ENCODE measurements at places on chromosomes 2 and 18.

DNA sequence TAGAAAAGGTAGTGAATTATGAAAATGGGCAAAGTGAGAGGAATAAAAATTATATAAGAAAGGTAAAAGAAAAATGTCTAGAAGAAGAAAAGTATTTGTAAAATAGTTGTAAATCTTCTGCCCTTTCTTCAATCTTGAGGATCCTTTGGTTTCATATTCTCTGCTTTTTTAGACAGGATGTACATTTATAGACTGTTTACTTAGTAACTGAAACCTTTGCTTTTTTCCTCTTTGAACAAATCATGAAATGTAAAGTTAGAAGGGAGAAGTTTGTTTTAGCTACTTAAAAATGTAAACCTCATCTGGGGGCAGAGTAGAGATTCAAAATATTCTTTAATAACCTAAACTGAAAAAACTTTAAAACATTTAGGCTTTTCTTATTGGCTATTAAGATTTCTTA lies 150.4 kb upstream of the ITGA4 start:
- DNase-seq = no peak

DNA sequence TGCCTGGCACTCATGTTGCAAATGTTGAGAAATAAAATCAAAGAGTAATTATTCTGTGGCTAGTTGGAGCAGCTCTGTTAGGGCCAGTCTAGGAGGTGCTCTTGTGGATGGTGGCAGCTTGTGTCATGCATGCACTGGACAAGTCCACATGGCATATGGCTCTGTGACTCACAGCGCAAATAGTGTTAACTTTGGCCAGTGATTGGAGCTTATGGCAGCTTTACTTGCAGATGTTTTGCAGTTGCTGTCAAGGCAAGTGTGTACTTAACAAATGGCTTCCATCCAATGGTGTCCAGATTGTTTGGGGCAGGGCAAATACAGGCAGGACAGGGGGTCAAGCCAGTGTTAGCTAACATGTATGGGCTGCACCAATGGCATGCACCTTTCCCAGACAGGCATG lies 26.1 kb upstream of the TMX3 start:
- no peak for DNase-seq

DNA sequence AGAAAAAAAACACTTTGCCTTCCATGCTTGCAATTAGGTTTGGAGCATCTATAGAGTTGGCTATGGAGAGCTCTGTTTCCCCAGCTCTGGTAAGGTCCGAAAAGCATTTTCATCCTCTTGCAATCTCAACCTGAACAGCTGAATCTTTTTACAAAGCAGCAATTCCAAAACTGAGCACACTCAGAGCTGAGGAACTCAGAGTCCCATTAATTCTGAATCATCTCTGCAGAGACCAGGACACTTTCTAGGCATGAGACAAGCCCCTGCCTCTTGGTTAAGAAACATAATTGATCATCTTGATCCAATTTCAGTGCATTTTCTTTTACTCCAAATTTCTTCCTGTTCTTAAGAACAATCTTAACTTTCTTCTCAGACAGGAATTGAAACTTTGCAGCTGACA lies 4.2 kb downstream of the CNGA3 start:
- DNase-seq = no peak

DNA sequence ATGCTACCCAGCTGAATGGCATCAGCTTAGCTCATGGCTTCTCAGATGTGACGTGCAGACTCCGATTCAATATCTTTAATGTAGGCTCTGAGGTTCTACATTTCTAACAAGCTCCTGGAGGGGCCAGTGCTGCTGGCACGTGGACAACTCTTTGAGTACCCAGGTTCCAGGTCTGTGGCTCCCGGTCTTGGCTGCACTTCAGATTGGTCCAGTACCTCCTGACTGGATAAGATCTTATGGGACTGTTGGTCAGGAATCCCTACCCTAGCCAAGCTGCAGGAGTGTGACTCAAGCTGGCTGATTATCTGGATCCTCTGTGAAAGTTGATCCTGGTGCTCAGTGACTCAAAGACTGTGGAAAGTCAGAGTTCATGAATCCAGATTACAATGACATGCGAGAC lies 222.1 kb downstream of the ANKRD30B start:
- DNase-seq = no peak

DNA sequence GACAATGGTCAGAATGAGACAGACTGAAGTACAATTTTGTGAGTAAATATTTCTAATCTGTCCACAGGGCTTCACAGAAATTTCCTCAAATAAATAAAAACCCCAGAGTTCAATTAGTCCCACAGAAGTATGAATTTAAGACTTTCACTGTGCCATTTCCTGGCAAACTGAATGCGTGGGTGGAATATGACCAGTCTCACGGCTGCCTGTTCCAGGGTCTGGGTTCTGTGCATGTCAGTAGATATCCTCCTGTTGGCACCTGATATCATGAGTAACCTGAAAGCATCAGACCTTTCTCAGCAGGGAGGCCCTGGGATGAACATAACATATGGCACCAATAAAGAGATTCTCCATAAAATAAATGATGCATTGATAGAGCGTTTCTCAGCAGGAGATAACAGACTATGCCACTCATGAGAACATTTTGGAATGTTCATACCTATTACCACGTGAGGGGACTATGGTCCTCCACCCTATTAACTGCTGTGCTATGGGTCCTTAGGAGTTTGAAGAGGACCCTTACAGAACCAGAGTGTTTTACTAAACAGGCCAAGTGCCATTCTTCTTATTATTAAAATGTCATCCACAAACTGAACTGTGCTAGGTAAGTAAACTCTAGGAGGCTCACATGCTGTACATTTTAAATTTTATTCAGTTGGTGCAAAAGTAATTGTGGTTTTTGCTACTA lies 10.6 kb upstream of the MALL start:
- no peak for DNase-seq

DNA sequence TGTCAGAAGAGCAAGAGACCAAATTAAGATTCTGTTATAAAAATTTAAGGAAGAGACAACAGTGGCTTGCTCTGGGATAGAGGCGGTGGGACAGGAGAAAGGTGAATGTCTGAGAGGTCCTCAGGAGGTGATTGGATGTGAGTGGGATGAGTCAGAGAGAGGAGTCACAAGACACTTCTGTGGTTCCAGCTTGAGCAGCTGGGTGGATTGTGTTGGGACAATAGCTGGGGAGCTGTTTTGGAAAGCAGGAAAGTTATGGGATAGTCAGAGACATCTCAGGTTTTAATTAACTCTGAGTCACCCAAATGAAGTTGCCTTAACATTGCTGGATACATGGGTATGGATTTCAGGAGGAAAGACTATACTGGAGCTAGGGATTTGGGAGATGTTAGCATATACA lies 218.0 kb upstream of the TRIB2 start:
- no peak for DNase-seq

DNA sequence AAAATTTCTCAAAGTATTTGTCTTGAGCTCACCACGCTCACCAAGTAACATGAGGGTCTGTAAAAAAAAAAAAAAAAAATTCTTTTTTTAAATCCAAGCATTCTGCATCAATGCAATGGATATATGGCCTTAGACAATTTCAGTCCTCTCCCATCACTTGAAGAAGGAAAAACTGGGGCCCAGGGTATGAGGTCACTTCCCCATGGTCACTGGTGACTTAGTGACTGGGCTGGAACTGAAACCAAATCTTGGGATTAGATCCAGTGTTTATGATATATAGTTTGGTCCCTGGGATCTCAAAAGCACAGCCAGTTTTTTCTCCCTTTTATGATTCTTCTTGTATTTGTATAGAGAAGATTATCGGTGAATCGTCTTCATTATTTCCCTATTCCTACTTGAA lies 477.9 kb upstream of the TNP1 start:
- no peak for DNase-seq

- no peak for DNase-seq
Measured at GRCh38 chr2:8600456-8600855, 81.4 kb upstream of the ID2 start.

- DNase-seq = no peak
Measured at GRCh38 chr2:134591526-134591925, 127.3 kb downstream of the TMEM163 start.
